ENCODE measurements at places on chromosomes 7 and 10.

DNA sequence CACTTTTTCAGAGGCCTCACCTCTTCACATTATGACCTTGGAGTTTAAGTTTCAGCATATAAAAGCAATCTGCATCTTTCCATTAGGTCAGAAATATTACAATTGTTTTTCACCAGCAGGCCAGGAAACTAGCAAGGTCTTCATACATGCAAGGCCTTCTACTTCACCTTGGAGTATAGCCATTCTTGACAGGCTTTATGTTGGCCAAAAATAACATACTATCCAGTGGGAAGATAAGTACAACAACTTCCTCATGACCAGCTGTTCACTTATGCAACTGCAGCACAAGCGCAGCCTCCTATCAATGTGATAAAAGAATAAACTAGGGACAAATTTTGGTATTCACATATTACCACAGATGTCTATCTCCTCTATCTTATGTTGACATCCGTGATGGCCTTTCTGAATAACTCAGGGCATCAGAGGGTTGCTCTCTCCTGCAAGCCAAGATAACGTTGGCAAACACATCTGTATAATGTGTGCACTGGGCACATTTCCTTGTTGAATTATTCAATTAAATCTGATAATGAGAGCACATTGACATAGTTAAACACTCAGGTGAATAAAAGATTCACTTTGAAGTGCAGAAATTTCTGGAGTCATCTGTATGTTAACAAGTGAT is 239.8 kb downstream of the FZD1 start:
- no peak for DNase-seq

- DNase-seq, result no peak
Observed at GRCh38 chr7:33395340-33395739, 266.0 kb downstream of the BBS9 start.

DNA sequence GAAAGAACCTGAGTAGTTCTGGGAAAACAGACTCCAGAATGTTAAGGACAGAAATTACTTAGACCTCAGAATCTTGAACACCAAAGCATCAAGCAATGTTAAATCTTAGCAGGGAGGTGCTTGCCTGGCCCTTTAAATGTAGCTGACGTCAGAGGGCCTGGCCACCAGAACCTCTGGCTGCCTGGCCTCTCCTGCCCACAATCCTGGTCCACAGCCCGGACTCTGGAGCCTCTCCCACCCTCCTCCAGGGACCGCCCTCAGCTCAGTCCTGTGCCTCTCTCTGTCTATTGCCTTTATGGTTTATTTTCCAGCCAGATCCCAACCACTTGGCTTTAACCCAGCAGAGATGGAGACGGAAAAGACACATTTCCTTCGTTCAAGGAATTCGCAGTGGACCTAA is 42.2 kb upstream of the EGR2 start:
- DNase-seq, result no peak

DNA sequence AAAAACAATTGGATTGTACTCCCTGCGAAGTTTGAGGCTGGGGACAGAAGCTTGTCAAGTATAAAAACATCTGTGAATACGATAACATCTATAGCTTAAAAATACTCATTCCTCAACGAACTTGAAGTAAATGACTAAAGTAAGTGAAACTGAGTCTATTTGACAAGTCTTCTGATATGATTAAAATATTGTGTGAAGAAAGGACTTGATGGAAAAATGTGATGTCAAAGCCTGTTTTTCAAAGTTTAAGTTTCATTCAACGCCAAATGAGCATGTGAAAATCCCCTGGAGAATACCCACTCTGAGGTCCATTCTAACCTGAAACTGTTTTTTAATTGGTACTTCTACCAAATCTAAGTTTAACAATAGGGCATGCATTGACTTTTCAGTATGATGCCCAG is 122.3 kb upstream of the MDFIC start:
- no peak for DNase-seq

DNA sequence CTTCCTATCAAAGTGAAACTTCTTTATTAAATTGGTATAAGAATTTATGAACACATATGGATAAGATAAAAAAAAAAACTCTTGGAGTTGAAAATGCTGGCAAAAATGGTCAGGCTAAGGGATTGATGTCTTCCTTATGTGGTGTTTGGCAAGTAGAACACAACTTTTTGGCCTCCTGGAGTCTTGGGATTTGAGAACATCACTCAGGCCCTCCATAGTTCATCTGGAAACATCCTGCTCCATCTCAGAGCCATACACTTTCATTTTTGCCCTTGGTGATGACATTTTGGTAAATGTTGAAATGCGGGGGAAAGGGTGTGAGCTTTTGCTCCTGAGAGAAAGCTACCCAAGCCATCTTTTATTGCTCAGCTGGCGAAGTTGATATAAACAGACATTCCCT is 27.5 kb upstream of the BTBD16 start:
- no peak for DNase-seq
